ENCODE measurements at places on chromosomes 5 and 9.

DNA sequence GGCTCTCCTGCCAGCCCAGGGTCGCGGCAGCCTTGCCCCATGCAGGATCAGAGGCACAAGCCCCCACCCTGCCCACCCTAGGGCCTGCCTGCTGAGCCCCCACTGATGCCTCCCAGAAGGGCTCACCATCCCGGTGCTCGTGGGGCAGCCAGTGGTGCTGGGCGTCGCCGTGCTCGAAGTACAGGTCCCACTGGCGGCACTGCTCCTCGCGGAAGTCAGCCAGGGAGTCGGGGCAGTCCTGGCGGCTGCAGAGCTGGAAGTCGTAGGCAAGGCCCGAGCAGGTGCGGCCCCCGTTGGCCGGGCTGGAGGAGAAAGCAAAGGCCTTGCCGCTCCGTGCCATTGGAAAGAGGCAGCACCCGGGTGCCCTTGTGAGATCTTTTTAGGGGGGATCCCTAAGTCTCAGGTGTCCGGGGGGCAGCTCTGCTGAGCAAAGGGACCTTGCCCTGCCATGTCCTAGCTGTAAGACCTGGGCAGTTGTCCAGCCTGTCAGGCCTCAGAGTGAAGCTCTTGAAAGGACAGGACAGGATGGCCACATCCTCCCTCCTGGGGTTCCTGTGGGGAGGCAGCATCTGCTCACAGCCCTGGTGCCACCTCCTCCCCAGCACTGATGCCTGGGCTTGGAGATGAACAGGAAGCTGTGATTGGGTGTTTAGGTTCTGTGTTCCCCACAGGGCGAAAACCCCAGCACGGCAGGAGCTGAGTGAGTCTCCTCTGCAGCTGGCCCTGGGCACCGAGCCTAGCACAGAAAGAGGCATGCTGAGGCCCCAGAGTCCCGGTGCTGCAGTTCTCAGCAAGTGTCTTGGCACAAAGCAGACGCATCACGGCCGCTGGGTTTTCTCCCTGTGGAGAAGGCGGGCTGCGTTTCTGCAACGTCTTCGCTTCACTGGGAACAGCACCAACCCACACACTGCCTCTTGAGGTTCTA is 77.7 kb downstream of the ZNF354C start:
- no peak for DNase-seq

DNA sequence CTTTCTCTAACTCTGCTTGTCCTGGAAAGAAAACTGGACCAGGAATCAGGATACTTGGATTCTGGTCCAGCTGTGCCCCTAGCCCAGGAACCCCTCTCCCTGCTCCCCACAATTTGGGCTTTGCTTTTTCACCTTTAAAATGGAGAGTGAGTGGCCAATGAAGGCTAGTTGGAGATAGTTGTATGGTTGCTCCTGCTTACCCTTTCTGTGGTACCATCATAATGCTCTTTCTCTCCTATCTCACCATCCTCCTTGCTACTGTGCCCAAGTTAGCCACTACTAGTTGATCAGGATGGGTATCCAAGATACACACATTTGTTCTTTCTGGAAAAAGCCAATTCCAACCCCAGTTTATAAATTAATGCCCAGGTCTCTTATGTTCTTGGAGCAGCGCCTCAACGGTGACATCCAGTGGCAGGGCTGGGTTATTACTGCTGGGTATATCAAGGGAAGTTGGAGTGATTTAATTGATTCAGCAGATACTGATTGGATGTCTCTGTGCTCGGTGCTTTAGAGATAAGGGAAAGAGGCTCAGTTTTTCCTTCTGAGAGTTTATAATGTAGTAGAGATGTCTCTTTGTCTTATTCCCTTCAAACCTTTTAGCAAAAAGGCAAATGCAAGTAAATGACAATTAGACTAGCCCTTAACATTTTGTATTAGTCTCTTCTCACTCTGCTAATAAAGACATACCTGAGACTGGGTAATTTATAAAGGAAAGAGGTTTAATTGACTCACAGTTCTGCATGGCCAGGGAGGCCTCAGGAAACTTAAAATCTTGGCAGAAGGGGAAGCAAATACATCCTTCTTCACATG is 38.5 kb downstream of the FAXDC2 start:
- peak; percentile 38 for DNase-seq

- DNase-seq = no peak
Measured at GRCh38 chr9:90964101-90965020, 162.7 kb downstream of the SYK start.

GRCh38 chr5:5792106-5792505 is 369.6 kb downstream of the ICE1 start:
- no peak for DNase-seq

- no peak for DNase-seq
Measured at GRCh38 chr9:105912157-105912862, 218.0 kb downstream of the TMEM38B start.

DNA sequence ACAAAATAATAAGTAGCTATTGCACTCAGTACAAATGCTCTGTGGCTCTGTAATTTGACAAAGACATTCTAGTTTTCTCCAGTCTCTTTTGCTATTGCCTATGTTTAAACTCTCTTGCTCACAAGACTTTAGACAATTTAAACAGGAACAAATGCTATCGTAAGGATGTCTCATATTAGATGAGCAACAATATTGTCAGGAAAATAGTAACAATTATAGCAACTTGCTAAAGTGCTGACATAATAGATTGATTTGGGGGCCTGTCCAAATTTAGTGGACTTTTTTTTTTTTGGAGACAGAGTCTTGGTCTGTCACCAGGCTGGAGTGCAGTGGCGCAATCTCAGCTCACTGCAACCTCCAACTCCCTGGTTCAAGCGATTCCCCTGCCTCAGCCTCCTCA is 11.8 kb downstream of the KIF2A start:
- no peak for DNase-seq

GRCh38 chr9:137277329-137278041 is at the start of gene TOR4A:
TSS of gene TOR4A (plus strand) at chr9:137277726. CDS start at chr9:137278690, 964 bp downstream.
- no peak for DNase-seq

DNA sequence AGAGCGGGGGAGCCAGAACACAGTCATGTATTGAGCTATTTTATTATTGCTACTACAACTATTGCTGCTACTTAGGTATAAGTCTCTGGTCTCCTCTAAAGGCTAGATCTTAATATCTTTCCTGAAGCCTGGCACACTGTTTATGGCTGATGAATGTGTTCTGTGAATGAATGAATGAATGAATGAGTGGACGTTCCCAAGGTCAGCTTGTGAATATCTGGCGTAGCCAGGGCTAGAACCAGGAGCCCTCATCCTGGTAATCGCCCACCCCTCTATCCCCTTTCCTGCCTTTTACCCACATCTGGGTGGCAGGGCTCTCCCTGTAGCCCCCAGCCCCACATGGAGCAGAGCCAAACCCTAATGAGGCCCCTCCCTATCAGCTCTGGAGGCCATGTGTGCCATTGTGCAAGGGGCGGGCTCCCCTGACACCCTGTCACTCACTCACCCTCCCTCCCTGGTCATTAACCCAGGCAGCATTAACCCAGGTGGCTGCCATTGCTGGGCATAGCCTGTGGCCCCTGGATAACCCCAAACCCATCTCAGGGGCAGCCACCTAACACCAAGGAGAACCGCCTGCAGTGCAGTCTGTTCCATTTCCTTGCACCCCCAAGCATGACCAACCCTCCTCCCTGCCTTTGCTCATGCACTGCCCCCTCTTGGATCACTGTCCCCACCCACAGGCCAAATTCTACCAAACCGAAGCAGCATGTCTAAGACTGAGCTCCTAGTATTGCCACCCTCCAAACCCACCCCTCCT is 2.0 kb upstream of the AKNA start:
- DNase-seq = no peak

DNA sequence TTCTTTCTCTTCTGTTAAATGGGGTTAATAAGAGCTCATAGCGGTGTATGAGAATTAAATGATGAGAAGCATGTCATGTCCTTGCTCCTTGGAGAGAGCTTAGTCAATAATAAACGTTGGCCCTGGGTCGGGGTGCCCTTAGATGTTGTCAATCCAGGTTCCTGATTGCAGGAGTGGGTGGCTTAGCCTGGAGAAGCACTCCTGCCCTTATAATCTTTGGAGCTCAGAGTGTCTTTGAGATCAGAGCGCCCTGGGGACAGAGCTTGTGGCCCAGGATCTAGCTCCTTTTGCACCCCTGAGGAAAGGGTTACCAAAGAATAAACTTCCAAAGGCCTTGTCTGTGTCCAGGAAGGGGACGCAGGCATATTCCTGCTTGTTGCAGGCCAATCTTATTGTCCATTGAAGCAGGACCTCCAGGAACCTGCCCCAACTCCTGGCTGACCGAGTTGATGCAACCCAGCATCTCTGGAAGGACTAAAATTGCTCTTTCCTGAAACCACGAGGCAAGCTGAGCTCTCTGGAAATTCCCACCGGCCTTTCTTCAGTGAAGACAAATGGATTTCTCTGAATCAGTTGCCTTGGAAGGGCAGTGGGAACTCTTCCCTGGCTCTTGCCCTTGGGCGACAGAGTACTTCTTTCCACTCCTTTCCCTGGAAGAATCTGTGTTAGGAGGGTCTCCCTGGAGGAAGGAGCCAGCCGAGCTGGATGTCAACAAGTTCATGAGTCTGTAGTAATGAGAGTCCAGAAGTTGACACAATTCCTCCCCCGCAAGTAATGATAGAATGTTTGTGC is 6.4 kb upstream of the AMBP start:
- DNase-seq = no peak

DNA sequence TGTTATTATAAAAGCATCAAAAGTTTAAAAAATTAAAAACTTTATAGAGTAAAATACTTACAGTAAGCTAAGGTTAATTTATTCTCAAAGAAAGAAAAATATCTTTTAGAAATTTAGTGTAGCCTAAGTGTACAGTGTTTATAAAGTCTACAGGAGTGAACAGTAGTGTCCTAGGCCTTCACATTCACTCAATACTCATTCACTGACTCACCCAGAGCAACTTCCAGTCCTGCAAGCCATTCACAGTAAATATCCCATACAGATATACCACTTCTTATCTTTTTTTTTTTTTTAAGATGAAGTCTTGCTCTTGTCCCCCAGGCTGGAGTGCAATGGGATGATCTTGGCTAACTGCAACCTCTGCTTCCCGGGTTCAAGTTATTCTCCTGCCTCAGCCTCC is 73.1 kb upstream of the FST start:
- no peak for DNase-seq

Measured in activated CD4-positive, alpha-beta T cell treated with anti-CD3 and anti-CD28 coated beads for 24 hours (primary cell).